ENCODE measurements at places on chromosomes 1 and 21. TPM values are rescaled to one million over a fixed set of nuclear protein-coding genes. Genes with fewer than 3 reads are reported as not detected.

Gene CBR1
- 47.7 TPM for total RNA-seq

GRCh38 chr1:119353836-119354235 lies 14.7 kb upstream of the HAO2 start:
- H3K4me1 ChIP-seq = no peaks in the 10 kb centered on the region
- no peak overlapping the region for H3K4me3 ChIP-seq
- no peak overlapping the region for H3K27ac ChIP-seq
- H3K36me3 ChIP-seq = no peaks in the 10 kb centered on the region

- no peak overlapping the region for H3K4me3 ChIP-seq
- H3K27ac ChIP-seq = no peak overlapping the region
- peaks cover 8% of the 10 kb centered on the region for H3K4me1 ChIP-seq
- H3K27me3 ChIP-seq = no peaks in the 10 kb centered on the region
- peaks cover 34% of the 10 kb centered on the region for H3K36me3 ChIP-seq
- no peak for DNase-seq
Measured at GRCh38 chr1:95067062-95067461, 5.7 kb downstream of the ALG14 start.

DNA sequence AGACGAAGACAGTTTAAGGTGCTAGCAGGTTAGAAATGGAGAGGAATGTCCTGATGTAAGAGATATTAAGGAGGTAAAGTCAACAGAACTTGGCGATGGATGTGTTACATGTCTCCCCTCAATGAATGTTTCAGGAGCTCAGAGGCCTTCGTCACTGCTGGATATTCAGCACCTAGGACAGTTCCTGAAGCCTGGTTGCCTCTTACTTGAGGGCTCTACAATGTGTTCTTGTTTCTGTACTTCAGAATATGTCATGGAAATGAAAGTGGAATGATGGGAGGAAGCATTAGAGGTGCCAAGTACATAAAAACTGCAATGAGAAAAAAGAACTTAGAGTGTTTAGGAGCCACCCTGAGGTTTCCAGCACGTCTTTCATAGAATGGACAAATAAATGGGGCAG lies 17.7 kb downstream of the TNR start:
- no peak overlapping the region for H3K4me3 ChIP-seq
- H3K4me1 ChIP-seq = no peaks in the 10 kb centered on the region
- no peak for DNase-seq
- H3K27me3 ChIP-seq = no peaks in the 10 kb centered on the region

GRCh38 chr1:67685067-67685557 lies at the start of gene GADD45A:
Gene GADD45A, plus strand, starts transcription at chr1:67685201. Its CDS starts 294 bp downstream, at chr1:67685495.
- H3K36me3 ChIP-seq = peaks cover 29% of the 10 kb centered on the region
- peaks cover 20% of the 10 kb centered on the region for H3K4me1 ChIP-seq
- H3K27me3 ChIP-seq = no peaks in the 10 kb centered on the region
- H3K4me3 ChIP-seq = peak within 1 kb of the TSS; percentile 88

GRCh38 chr1:155266553-155266952 lies 4.4 kb upstream of the SCAMP3 start:
- DNase-seq = no peak
- peaks cover 19% of the 10 kb centered on the region for H3K4me1 ChIP-seq
- no peaks in the 10 kb centered on the region for H3K27me3 ChIP-seq
- H3K27ac ChIP-seq = peak overlapping the region; percentile 79
- H3K36me3 ChIP-seq = peaks cover 17% of the 10 kb centered on the region
- H3K4me3 ChIP-seq = no peak overlapping the region

Gene FRRS1
- total RNA-seq = 3.2 TPM

DNA sequence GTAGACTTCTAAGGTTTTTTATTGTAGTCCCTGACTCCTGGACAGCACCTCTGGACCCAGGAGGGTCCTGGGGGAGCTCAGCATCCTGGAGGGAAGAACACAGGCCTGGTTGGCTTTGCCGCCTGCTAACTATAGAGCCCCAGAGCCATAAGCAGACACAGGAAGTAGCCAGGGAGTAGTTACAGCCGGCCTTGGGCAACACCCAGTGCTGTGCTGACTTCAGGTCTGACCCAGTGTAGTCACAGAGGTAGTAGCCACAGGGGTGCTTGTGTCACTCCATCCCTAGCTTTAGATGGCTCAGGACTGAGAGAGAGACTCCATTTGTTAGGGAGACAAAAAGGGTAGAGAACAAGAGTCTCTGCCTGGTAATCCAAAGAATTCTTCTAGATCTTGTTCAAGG lies 21.9 kb downstream of the MCOLN2 start:
- H3K36me3 ChIP-seq = no peaks in the 10 kb centered on the region
- no peak overlapping the region for H3K4me3 ChIP-seq
- peaks cover 2% of the 10 kb centered on the region for H3K27me3 ChIP-seq
- DNase-seq = no peak
- no peaks in the 10 kb centered on the region for H3K4me1 ChIP-seq

GRCh38 chr1:153429266-153430165 lies 13.2 kb downstream of the S100A7A start:
- peaks cover 11% of the 10 kb centered on the region for H3K27me3 ChIP-seq
- DNase-seq = no peak
- H3K27ac ChIP-seq = no peak overlapping the region
- no peaks in the 10 kb centered on the region for H3K36me3 ChIP-seq
- H3K4me1 ChIP-seq = no peaks in the 10 kb centered on the region
- no peak overlapping the region for H3K4me3 ChIP-seq

DNA sequence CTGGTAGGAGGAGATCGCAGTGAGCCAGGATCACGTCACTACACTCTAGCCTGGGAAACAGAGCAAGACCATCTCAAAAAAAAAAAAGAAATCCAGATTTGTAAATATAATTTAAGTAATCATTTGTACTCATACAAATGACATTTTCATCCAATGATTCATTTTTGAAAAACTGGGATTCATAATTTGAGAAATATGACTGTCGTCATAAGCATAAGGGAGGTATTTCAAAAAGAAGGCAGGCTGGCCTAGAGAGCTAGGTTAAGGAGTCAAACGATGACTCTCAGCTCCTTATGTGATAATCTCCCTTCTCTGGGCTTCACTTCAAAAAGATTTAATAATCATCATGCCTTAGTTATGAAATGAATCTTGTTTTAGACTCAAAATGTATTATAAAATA lies 2.3 kb downstream of the GART start:
- H3K4me3 ChIP-seq = no peak overlapping the region
- H3K27me3 ChIP-seq = no peaks in the 10 kb centered on the region
- H3K36me3 ChIP-seq = peaks cover 4% of the 10 kb centered on the region
- H3K27ac ChIP-seq = no peak overlapping the region

Gene FAM72C
- not detected for total RNA-seq

GRCh38 chr1:47838562-47839432 lies 158.4 kb downstream of the TRABD2B start:
- H3K36me3 ChIP-seq = no peaks in the 10 kb centered on the region
- H3K27ac ChIP-seq = no peak overlapping the region
- no peaks in the 10 kb centered on the region for H3K4me1 ChIP-seq
- no peak overlapping the region for H3K4me3 ChIP-seq

- H3K36me3 ChIP-seq = no peaks in the 10 kb centered on the region
- H3K4me3 ChIP-seq = no peak overlapping the region
- no peak for DNase-seq
- peaks cover 12% of the 10 kb centered on the region for H3K4me1 ChIP-seq
- no peak overlapping the region for H3K27ac ChIP-seq
- no peaks in the 10 kb centered on the region for H3K27me3 ChIP-seq
Measured at GRCh38 chr1:234627009-234627950, 17.3 kb upstream of the IRF2BP2 start.

DNA sequence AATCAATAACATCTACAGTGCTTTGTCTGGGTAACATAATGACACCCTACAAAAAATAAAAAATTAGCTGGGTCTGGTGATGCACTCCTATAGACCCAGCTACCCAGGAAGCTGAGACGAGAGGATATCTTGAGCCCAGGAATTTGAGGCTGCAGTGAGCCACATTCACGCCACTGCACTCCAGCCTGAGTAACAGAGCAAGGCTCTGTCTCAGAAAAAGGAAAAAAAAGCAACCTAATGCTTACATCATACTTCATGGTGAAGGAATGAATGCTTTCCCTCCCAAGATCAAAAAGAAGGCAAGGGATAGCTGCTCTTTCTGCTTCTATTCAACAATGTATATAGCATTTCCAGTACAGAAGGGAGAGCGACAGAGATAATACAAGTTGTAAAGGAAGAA lies 24.2 kb upstream of the CTTNBP2NL start:
- H3K4me1 ChIP-seq = no peaks in the 10 kb centered on the region
- no peak overlapping the region for H3K4me3 ChIP-seq
- no peaks in the 10 kb centered on the region for H3K36me3 ChIP-seq
- no peak overlapping the region for H3K27ac ChIP-seq
- DNase-seq = no peak

Gene PLPPR5
- total RNA-seq = not detected

DNA sequence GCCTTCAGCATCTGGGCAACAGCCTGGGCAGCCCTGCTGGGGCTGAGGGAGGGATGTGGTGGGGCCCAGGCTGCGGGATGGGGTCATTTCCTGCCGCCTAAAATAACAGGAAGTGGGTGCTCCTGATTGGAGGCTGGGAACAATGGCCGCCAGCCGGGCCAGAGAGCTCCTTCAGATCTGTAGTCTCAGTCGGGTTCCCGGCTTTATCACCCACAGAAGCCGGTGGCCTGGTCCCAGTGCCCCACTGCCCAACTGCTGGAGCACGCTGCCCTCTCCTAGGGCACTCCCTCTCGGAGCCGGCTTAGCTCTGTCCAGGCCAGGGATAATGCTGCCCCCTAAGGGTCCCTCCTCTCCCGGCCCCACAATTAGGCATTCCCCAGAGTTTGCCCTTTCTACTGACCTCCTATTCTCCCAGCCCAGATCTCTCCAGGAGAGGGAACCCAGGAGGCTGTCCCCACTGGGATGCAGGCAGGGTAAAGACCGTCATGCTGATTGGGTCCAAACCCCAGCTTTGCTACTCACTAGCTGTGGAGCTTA lies 5.1 kb downstream of the MAP7D1 start:
- DNase-seq = peak; percentile 83
- no peaks in the 10 kb centered on the region for H3K36me3 ChIP-seq
- no peaks in the 10 kb centered on the region for H3K27me3 ChIP-seq
- H3K4me3 ChIP-seq = peak overlapping the region; percentile 61
- H3K4me1 ChIP-seq = peaks cover 73% of the 10 kb centered on the region

DNA sequence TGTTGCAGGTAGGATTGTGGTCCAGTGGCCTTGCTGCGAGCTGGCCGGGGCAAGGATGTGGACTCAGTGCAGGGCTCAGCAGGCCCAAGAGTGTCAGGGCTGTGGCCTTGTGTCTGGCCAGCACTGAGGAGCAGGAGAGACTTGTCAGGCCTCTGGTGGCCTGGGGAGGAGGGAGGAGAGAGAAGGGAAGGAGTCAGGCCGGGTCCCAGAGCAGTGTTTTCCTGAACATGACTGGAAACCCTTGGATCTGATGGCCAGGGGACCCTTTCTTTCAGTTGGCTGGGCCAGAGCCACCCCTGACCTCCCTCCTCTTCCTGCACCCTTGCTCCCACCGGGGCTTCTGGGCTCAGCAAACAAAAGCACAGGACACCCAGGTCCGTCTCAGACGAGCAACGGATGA lies 5.1 kb downstream of the IBA57 start:
- peaks cover 10% of the 10 kb centered on the region for H3K36me3 ChIP-seq
- peaks cover 12% of the 10 kb centered on the region for H3K4me1 ChIP-seq
- H3K4me3 ChIP-seq = no peak overlapping the region
- peak overlapping the region; percentile 10 for H3K27ac ChIP-seq
- peak; percentile 34 for DNase-seq

Gene AKNAD1
- 1.1 TPM for total RNA-seq

DNA sequence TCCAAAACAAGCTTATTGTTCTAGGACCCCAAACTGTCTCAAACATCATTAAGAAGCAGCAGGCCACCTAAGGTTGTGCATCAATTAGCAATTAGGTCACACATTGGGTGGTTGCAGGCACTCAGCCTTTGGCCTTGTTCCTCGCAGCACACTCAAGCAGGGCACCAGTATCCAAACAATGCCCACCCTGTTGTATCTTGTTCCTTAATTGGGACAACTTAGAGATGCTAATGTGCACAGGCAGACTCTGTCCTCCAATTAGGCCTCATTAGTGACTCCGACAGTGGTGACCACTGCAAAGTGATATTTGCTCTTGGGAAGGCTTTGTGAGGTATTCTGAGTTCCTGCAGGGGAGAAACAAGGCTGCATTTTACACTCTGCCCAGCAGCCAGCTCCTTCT lies 515.1 kb upstream of the PTBP2 start:
- DNase-seq = no peak
- no peaks in the 10 kb centered on the region for H3K36me3 ChIP-seq
- H3K27ac ChIP-seq = no peak overlapping the region
- H3K27me3 ChIP-seq = no peaks in the 10 kb centered on the region

Gene CFHR3
- not detected for total RNA-seq

DNA sequence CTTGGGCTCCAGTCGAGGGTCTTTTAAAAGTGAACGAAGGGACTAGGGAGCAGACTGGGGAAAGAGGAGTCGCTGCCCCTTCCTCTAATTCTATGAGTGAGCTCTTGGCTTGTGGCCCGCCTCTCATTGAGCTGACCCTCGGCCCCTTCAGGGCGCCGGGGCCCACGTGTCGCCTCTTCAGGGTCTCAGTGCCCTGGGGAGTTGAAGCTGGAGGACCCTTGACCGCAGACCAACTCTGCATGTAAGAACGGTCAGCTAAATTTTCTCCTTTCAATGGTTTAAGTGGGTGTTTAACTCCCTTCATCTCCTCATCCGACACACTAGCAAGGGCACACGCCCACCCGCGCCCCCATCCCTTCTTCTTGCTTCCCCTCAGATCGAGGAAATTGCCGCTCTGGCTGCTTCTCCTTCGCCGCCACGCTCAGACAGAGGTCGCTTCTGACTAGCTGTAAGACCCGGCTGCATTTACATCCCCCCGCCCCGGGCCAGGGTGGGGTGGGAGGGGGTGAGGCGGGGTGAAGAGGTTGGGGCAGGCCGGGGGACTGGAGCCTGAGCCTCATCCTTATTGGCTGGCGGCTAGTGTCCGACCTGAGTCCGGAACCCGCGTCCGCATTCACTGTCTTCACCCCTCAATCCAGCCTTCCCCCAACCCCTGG lies 10.9 kb downstream of the NR5A2 start:
- DNase-seq = no peak
- no peaks in the 10 kb centered on the region for H3K36me3 ChIP-seq

Data from psoas muscle (tissue), 8 donors.